NCI-H524 treated with DMSO at 0.1 percent for 48 hours (cell line): ENCODE measurements at places on chromosomes 11 and 22.
A peak's percentile ranks its signal among the peaks of the same experiment; 100 is the strongest.

DNA sequence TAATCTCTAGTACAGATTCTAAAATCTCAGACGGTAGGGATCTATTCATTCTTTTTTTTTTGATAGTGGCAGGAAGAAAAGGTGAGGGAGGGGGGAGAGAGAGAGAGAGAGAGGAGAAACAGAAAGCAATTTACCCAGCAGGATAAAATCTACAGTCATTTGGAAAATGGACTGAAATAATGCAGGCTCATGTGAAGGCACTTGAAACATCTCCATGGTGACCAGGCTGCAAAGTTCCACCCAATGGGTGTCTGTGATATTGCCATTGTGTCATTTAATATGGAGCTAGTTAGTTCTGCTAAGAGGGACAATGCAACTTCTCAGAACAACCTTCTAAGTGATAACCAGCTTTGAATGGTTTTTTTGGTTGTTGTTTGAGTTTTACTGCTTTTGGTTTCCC is 165.2 kb upstream of the RAG2 start:
- DNase-seq: no peak

DNA sequence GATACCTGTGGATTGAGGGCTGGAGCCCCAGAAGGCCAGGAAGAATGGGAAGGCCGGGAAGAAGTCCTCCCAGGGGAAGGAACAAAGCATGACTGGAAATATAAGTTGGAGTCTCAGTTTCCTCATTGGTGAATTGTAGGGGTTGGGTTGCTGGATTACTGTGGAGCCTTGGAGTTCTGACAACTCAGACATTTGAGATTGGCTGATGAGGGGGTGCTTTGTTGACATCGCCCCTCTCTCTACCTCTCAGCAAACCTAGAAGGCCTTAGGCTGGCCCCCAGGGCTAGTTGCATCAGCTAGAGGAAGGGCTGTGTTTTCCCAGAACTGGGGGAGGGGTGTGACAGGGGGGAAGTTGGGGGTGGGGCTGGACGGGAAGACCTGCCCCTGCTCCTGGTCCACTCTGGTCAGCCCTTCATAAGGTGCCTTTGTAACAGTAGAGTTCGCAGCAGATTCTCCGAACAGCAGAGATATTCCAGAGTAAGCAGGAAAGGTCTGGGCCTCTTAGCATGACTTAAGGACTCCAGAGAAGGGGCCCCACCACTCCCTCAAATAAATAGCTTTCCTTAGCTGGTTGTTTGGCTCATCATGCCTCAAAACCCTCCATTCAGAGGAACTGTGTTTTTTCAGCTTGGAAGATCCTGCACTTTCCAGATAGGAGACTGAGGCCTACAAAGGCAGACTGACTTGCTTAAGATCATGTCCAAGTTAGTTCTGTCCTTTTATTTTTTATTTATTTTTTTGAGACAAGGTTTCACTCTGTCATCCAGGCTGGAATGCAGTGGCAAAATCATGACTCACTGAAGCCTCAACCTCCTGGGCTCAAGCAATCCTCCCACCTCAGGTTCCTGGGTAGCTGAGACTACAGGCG is 12.5 kb upstream of the THRSP start:
- DNase-seq: no peak

GRCh38 chr22:24102366-24103200 is 78.7 kb upstream of the SUSD2 start:
- DNase-seq: no peak

- DNase-seq: no peak
Observed at GRCh38 chr11:102615077-102615893, 9.8 kb downstream of the MMP20 start.

- DNase-seq: no peak
Observed at GRCh38 chr11:134386945-134387344, 25.1 kb downstream of the B3GAT1 start.

- no peak for DNase-seq
Observed at GRCh38 chr22:37278261-37278660, 4.0 kb upstream of the CYTH4 start.

GRCh38 chr11:100592619-100593260 is 94.3 kb upstream of the ARHGAP42 start:
- peak; percentile 47 for DNase-seq

- DNase-seq: no peak
Observed at GRCh38 chr11:69912911-69913451, 93.8 kb upstream of the FGF3 start.

DNA sequence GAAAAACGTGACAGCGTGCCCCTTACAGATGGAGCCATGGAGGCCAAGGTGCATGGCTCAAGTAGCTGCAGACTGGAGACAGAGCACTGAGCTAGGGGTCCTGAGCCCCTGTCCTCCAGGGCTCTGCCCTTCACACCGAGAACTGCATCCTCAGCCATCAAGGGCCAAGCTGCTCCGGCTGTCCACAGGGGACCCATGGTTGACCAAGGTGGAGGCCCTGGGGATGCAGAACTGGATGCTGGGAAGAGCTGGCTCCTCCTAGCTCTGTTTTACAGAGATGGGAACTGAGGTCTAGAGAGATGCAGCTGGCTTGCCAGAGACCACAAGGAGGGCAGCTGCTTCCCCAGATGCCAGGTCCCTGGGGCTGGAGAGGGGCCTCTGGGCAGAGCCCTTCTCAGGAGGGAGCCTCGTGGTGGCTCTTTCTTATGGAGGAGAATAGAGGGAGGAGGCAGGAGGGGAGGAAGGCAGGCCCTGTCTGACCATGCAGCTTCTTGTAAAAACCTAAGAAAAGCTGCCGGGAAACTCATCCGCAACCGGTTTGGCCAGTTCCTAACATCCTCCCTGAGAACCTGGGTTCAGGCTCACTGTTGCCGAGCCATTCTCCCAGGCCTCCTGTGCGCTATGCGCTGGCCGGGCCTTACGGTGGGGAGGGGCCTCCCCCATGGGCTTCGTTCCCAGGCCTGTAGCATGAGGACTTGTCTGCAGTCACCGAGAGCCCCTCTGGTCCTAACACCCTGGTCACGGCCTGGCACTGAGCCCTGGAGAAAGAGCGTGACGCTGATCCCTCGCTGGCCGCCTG is 80.6 kb downstream of the WNT7B start:
- no peak for DNase-seq

DNA sequence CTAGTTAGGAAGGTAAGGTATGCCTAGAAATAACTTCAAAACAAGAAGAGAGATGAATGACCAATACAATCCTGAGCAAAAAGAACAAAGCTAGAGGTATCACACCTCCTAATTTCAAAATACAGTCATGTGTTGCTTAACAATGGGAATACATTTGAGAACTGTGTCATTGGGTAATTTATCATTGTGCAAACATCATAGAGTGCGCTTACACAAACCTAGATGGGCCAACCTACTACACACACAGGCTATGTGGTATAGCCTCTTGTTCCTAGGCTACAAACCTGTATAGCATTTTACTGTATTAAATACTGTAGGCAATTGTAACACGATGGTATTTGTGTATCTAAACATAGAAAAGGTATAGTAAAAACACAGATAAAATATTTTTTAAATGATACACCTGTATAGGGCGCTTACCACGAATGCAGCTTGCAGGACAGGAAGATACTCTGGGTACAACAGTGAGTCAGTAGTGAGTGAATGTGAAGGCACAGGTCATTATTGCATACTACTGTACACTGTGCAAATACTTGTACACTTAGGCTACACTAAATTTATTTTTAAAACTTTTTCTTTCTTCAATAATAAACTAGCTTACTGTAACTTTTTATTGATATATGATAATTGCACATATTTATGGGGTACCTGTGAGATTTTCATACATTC is 48.2 kb downstream of the STK33 start:
- no peak for DNase-seq

- no peak for DNase-seq
Observed at GRCh38 chr22:37910890-37911672, 5.0 kb downstream of the MICALL1 start.

- DNase-seq: no peak
Observed at GRCh38 chr11:22749536-22749935, 80.1 kb downstream of the SVIP start.

- no peak for DNase-seq
Observed at GRCh38 chr11:62324731-62325556, 12.3 kb upstream of the ASRGL1 start.

DNA sequence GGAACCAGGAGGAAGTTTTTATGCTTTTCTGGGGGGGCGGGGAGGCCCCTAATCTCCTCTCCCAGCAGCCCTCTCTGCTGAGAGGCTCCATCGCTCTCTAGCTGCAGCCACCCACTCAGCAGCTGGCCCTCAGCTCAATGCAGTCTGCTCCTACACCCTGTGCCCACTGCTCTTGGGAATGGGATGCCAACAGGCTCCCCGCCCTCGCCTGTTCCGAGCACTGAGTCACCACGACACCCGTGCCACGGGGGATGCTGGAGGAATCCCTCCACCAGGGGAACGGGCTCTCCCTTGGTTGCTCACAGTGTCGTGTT is 23.5 kb upstream of the SUSD2 start:
- no peak for DNase-seq

DNA sequence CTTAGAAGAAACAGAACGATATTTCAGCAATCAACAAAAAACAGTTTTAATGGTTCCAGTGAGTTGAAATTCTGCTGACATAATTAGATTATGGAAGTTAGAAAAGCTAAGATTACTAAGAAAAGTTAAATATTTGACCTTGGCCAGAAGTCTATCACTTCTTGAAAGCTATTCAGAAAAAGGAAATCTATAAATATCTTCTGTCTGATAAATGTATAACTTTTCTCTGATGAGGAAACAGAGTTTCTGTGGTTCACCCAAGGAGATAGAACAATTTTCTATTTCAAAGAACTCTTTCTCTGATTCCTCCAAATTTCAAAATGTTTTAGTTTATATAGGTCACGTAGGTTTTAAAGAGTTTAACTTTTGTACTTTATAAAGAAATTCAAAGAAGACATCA is 438.4 kb upstream of the CHORDC1 start:
- no peak for DNase-seq

DNA sequence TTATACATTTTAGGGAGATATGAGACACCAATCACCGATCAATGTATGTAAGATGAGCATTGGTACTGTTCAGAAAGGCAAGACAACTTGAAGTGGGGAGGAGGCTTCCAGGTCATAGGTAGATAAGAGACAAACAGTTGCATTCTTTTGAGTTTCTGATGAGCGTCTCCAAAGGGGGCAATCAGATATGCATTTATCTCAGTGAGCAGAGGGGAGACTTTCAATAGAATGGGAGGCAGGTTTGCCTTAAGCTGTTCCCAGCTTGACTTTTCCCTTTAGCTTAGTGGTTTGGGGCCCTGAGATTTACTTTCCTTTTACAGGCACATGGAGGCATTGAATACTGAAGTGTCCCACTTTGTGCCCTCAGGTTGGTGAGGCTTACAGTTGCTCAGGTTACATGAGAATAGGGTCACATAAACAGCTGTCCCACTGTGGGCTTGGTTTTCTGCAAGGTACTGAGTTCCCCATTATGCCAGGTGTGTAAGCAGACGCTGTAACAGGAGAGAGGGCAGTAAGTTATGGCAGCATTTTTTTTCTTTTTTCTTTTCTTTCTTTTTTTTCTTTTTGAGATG is 129.8 kb upstream of the SERPIND1 start:
- DNase-seq: no peak

DNA sequence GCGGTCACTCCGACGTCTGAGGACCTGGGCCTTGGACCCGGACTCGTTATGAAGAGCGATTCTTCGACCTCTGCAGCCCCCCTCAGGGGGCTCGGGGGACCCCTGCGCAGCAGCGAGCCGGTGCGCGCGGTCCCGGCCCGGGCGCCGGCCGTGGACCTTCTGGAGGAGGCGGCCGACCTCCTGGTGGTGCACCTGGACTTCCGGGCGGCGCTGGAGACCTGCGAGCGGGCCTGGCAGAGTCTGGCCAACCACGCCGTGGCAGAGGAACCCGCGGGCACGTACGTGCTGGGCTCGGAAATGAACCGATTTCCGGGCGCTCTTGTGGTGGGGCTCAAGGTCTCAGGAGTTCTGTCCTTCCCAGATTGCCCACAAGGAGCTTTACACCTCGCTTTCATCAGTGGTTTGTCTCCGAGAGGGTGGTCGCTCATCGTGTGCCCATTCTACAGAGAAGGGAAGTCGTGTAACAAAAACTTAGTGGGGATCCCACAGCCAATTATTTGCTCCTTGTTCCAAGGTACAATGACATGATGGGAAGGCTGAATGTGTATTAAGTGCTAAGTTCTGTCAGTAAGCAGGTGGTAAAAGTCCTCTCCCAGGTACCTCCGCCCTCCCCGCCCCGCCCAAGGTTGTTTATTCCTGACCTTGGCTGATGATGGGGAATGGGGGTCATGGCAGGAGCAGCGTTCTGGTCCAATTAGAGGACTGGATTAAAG is 695 bp downstream of the PEX26 start:
- DNase-seq: no peak

DNA sequence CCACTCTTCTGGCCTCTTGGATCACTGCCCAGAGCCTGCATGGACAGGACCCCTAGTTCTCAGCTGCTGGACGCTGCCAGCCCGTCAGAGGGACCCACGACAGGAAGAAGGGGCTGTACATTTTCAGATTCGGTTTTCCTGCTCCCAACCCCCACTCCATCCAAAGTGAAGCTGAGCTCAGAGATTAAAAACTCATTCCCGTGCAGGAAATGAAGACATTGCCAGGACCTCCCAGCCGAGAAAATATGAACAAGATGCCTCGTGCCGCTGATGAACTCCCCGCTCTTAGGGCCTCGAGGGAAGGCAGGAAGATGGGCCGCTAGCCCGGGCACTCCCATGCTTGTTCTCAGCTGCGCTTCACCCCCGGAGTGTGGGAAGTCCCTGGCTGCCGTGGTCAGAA is 36.1 kb downstream of the RPUSD4 start:
- DNase-seq: no peak
